ENCODE measurements at places on chromosomes 13 and 19.

- no peak for DNase-seq
Observed at GRCh38 chr19:18437491-18438330, at the start of gene ISYNA1. ISYNA1 (minus strand) TSS chr19:18438133; CDS start chr19:18437979, 154 bp downstream.

GRCh38 chr19:16373989-16374388 lies 49.4 kb downstream of the KLF2 start:
- DNase-seq: no peak

- DNase-seq: no peak
Observed at GRCh38 chr19:54156953-54157352, 2.6 kb downstream of the LENG1 start.

- no peak for DNase-seq
Observed at GRCh38 chr19:17420475-17420924, 653 bp downstream of the MVB12A start.

DNA sequence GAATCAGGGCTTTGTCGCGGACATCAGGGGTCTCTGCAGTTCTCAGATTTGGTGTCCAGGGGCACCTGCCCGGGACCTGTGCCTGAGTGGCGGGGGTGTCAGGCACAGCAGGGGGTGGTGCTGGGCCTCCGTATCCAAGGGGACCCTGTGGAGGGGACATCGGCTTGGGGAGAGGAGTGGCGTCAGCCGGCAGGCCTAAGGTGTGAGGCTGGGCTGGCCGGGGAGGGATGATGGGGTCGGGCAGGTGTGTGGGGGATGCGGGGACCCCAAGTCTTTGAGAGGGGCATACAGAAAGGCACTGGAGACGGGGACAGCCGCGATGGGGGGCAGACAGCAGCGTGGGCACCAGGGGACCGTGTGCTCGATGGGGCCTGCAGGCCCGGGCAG lies 2.5 kb downstream of the EFNA2 start:
- DNase-seq: no peak

DNA sequence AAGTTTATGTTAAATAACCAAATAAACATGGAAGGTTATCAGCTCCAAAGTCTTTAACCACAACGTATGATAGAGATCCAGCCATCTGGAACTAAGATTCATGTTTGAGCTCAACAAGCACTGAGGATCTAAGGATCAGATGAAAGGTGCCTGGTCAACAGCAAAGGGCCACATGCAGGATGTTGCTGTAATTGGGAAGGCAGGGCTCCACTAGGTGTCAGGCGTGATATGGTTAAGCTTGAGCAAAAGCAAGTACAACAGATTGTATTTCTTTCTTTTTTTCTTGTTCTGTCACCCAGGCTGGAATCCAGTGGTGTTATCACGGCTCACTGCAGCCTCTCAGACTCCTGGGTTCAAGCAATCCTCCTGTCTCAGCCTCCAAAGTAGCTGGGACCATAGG lies 12.0 kb downstream of the EBPL start:
- no peak for DNase-seq

DNA sequence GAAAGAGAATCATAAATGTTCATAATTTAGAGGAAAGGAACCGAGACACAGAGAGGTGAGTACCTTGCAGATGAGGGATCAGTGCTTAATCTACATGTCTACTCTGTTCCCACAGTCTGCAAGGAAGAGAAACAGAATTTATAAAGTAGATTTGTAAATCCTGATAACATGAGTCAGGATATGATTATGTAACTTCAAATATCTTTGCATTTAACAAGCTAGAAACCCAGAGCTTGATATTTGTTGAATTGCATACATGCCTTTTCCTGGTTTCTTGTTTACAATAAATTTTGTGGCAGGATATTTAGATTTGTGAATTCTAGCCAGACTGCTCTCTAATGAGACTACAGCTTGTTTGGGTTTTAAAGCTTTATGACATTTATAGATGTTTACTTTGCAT lies 219.2 kb downstream of the ENOX1 start:
- DNase-seq: peak; percentile 18

DNA sequence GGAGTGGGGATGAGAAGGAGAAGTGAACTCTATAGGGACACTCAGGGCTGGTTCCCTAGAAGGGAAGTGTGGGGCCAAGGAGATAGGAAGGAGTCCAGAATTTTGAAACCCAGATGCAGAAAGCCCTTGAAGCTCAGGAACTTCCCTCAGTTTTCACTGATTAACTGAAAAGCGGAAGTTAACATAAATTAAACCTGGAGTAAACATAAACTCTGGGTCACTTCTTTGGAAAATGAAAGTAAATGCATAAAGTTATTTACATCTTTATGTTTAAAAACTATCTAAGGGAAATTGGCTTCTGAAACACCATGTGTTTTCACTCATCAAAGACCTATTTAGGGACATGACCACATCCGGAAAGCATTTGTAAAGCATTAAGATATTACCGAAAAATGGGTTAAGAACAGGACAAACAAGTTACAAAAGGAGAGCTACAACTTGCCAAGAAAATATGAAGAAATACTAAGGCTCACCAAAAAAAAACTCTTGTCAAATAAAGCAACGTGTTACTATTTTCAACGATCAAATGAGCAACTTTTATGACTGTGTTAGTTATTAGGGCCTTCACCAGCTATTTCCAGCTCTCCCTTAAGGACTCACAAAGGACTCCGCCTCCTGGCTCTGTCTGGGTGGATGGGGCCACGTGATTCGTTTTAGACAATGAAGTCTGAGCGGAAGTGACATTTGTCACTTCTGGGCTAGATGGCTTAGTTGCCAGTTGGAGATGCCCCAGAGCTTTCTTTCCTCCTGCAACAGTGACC lies 439.1 kb upstream of the ZNF507 start:
- no peak for DNase-seq

DNA sequence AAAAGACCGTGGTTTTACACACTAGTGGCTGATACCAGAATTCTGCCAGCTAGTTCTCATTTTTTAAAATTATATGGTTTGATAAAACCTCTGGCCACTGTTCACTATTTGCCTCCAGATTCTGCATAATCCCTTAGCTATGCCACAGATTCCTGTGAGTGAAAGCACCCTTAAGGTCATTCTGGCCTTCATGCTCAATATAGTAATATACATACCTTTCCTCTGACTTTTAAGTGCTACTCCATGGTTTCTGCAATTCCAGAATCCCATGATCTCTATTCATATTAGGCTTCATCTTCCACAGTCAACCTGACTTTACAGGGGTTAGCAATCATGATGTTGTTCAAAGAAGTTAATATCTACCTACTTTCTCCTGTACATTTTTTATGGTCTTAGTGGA lies 274.1 kb upstream of the EDNRB start:
- no peak for DNase-seq

DNA sequence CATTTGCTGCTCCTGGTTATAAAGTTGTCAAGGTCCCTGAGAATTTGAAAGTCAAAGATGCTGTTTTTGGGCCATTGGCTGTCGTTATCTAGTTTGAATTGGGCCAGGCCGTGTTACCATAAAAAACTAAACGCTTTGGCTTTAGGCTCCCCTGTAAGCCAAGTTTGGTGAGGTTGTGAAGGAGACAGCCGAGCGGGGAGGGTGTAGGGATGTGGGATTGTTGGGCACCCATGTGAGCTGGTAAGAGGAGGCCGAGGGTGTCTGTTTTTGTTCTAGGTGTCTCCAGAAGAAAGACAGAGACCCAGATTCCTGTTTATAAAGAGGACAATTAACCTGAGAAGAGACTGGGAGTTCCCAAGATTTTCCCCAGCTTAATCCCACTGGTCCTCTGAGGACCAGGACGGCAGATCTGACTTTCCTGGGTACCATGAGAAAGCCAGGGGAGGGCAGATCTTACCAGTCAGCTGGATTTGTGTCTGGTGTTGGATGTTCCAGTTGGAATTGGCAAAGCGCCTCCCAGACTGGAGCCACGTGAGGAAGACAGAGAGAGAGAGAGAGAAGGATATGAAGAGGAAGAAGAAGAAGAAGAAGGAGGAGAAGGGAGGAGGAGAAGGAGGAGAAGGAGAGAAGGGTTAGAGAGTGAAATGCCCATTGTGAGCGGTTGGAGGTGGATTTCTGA lies 25.1 kb downstream of the TMEM255B start:
- DNase-seq: no peak

DNA sequence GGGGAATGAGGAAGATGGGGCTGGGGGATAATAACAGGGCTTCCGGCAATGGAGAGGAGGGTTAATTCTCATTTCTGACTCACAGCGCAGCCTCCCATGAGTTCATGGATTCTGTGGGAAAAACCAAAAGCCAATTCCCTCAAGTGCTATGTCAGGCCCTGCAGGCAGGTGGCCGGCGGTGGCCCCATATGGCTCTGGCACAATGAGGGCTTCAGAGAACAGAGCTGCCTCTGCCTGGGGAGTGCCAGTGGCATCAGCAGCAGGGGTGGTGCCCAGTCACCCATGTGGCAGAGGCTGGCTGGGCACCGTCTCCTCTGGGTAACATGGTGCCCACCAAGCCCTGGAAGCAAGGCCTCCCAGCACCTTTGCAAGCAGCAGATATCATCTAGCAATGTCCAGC lies 69.1 kb downstream of the ALOX5AP start:
- DNase-seq: no peak

- no peak for DNase-seq
Observed at GRCh38 chr19:17751103-17751911, at the start of gene FCHO1. FCHO1 (plus strand) TSS chr19:17751477; CDS start chr19:17755165, 3,688 bp downstream.

GRCh38 chr13:37736045-37736444 lies 133.5 kb downstream of the TRPC4 start:
- DNase-seq: no peak

DNA sequence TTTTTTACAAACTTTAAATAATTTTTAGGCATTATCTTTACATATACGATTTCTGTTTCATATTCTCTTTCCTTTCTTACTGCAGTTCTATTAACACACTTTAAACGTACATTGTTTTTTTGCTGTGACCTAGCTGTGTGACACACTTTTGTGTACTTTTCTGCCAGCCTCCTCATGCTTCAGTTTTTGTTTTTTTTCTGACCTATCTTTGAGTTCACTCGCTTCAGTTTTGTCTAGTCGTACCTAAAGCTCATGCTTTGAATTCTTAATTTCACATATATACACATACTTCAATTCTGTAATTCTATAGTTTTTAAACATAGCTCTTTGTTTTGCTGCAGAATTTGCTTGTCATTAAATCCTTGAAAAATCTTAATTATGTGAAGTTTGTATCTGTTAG lies 150.4 kb downstream of the PDS5B start:
- DNase-seq: no peak

DNA sequence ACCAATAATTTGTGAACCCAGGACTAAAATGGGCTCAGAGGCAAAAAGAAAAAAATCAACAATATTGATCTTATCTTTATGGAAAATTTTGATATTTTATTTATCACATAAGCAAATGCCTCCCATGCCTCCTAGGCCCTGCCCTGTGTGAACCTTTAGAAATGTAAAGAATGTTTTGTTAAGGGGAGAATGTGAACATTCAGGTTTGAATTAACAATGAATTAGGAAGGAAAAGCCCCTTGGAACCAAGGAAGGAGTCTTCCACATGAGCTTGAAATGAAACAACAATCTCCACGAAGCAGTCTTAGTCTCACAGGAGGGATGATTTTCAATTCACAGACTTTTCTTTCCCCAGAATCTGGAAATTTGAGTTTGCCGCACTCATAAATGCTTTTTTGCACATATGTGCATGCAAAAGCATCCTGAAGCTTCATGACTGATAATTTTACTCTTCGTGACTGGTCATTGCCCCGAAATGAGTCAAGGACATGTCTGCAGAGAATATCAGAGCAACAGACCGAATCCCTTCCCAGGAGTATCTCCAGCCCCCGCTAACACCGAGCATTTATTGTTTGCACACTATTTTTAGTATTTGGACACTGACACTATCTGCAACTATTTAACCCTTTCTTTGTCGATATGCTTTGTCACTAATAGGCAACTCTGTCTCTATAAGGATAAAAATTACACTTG lies 135.2 kb downstream of the DCT start:
- DNase-seq: no peak

DNA sequence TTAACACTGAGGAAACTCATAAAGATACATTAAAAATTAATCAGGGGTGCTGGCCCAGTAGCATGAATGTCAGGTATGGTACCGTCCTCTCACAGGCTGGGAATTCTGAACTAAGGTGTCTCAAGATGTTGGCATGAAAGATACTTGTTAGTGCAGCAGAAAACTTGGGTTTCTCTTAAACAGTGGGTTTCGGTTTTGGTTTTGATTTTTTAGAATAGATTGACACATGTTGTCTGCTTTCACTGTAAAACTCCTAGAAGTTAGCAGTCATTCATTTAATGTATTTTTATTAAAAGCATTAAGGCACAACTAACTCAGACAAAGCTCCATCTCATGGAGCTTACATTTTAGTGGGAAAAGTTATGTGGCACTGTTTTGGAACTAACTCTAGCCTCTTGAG lies 3.5 kb upstream of the OBI1 start:
- DNase-seq: no peak

DNA sequence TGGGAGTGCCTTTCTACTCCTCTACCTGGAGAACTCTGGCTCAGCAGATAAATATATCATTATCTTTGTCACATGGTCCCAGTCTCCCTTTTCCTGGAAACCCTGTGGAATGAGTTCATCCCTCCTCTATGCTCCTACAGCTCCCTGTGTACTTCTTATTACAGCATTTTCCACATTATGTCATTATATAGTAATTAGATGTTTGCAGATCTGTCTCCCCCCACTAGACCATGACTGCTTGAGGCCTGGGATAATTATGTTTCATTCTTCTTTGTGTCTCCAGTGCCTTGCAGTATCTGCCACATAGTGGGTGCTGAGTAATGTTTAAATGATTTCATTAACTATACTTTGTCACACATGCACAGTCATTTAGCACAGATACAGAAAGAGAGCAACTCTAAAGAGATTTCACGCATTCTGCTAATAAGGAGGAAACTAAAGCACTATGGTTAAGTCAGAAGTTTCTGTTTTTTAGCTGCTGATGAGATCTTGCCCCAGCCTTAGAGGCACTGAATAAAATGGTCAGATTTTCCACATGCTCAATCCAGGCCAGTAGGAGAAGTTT lies 66.1 kb upstream of the DIAPH3 start:
- DNase-seq: no peak

DNA sequence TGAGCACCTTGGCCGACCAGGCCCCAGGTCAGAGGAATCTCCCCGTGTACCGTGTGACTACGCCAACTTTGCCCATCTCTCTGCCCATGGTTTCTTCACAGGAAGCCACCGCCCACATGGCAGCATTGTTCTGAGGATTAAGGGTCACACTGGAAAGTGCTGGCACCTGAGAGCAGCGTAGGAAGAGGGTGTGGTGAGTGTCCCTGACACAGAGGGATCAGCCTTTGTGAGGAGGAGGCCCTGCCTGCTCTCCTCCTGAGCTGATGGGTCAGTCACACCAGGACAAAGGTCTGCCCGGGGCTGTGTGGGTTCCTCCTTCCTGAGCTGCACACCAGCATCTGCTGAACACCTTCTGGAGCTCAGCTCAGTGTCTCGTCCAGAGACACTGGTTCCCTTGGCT lies 32.2 kb upstream of the SLC15A1 start:
- DNase-seq: no peak
